Activated B cell treated with CpG ODN at 0.5 μM for 24 hours (primary cell): ENCODE measurements at places on chromosomes 16 and 17. TPM values are rescaled to one million over a fixed set of nuclear protein-coding genes. Genes with fewer than 3 reads are reported as not detected.
A peak's percentile ranks its signal among the peaks of the same experiment; 100 is the strongest.

DNA sequence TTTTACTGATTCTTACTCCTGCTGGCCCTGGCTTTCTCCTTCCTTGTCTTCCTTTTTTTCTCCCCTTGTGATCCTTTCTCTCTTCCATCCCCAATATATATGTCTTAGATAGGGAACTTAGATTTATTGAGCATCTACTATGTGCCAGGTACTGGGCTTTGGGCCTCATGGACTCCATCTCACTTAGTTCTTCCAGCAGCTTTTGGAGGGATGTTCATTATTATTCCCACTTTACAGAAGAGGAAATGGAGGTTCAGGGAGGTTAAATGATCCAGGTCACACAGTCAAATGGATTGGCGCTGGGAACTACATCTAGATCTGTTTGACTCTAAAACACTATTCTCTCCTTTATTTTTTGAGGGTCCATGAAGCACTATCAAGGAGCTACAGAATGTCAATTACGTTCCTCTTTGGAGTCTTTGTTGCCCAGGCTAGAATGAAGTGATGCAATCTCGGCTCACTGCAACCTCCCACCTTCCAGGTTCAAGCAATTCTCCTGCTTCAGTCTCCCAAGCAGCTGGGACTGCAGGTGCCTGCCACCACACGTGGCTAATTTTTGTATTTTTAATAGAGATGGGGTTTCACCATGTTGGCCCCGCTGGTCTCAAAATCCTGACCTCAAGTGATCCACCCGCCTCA lies 19.0 kb upstream of the PRKCA start:
- no peak for DNase-seq
- H3K27me3 ChIP-seq = peaks cover 17% of the 10 kb centered on the region
- H3K4me1 ChIP-seq = no peaks in the 10 kb centered on the region
- no peaks in the 10 kb centered on the region for H3K36me3 ChIP-seq
- no peak overlapping the region for H3K27ac ChIP-seq
- no peak overlapping the region for H3K4me3 ChIP-seq

- H3K36me3 ChIP-seq = no peaks in the 10 kb centered on the region
- peaks cover 5% of the 10 kb centered on the region for H3K4me1 ChIP-seq
- no peak overlapping the region for H3K4me3 ChIP-seq
- DNase-seq = no peak
Observed at GRCh38 chr17:48791128-48792032, 25.6 kb downstream of the TTLL6 start.

GRCh38 chr16:27199736-27200135 lies 3.6 kb upstream of the KDM8 start:
- H3K4me3 ChIP-seq = peak overlapping the region; percentile 61
- H3K27me3 ChIP-seq = no peaks in the 10 kb centered on the region
- peak overlapping the region; percentile 83 for H3K27ac ChIP-seq
- no peak for DNase-seq

GRCh38 chr17:52297230-52298010 lies 138.9 kb upstream of the CA10 start:
- no peak for DNase-seq
- no peaks in the 10 kb centered on the region for H3K36me3 ChIP-seq
- no peak overlapping the region for H3K27ac ChIP-seq

The NPIPB13 gene
- total RNA-seq = 42.9 and 48.1 TPM in 2 replicates

The CUEDC1 gene
- not detected in 2 replicates for total RNA-seq

The ZNF598 gene
- 56.4 and 59.3 TPM in 2 replicates for total RNA-seq
